ENCODE measurements at places on chromosomes 12 and 14.

DNA sequence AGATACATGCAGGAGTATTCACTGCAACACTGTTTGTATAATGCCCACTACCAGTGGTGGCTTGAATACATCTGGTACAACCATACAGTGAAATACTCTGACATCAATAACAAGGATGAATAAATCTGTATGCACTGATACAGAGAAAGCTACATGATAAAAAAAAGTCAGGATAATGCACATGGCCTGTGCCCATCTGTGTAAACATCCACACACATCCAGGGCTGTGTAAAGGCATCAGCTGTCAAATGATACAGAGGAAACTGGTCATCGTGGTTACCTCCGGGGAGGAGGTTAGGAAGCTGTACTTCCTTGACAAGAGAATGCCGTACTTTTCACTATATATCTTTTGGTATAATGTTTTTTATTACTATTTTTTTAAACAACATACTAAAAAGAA, 176.6 kb downstream of the FOXN3 start:
- DNase-seq, result no peak

- DNase-seq, result no peak
Measured at GRCh38 chr14:53606203-53606602, 350.4 kb downstream of the BMP4 start.

- DNase-seq, result no peak
Measured at GRCh38 chr12:132115500-132115899, 28.6 kb downstream of the DDX51 start.

DNA sequence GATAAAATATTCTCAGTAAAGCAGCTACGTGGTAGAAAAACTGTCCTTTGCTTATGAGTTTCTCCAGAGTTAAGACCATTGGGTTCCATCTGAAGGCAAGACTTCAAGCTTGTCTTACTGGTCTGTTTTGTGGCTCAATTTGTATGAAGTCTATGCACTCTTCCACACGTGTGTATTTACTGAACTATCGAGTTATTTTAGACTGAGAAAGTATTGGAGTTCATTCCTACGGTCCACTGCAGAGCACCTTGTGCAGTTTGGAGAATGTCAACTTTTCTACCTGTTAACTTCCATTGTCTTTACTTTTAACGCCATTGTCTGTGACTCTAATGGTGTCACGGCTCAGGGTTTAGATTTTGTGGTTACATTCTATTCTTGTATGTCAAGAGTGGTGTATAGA, 3.7 kb downstream of the HIF1A start:
- no peak for DNase-seq

- DNase-seq, result no peak
Measured at GRCh38 chr14:95300697-95301526, 18.8 kb downstream of the CLMN start.

GRCh38 chr12:132143336-132144071, 615 bp downstream of the DDX51 start:
- DNase-seq, result no peak

DNA sequence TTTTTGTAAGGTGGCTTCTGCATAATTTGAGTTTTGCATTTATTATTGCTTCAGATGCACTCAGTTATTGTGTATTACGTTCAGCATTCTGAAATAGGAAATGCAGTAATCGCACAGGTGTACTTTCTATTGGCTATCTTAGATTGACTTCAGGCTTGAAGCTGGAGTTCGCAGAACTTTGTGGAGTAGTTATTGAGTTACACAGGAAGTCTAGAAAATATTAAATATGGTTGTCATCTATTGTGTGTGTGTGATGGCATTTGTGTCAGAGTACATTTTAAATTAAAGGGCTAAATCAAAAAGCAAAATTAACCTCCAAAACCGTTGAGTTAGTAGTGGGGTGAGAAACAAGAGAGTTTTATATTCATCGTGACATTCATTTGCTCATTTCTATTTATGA, 2.7 kb downstream of the ARID2 start:
- peak; percentile 44 for DNase-seq

DNA sequence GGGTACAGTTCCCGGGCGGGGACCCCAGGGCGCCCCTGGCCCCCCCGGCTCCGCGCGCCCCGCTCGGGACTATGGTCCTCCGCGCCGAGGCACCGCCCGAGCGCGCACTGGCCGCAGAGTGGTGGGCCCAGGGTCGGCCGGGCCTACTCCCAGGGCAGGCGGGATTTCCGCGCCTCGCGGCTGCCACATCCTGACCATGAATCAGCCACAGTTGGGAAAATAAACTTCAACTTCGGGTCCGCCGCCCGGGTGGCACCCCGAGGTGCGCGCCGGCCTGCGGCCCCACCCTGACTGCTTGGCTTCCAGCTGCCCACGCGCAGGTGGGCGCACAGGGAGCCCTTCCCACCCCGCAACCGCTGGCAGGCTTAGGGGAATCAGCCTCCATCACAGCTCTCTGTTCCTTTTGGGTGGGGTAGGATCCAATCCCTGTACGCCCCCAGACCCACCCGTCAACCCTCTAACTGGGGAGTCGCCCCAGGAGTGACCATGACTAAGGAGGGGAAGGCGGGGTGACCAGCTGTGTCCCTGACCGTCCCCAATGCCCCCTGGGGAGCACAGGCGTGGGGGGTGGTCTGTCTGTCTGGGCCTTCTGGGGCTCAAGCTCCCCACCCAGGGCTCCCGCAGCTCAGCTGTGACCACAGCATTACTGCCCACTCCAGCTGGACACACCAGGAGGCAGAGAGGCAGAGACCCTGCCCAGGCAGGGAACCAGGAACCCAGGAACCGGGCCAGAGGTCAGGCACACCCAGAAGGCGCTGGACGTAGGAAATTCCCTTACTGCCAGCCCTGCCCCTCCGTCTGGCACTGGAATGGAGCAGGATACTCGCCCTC, 678 bp downstream of the INF2 start:
- DNase-seq, result no peak

DNA sequence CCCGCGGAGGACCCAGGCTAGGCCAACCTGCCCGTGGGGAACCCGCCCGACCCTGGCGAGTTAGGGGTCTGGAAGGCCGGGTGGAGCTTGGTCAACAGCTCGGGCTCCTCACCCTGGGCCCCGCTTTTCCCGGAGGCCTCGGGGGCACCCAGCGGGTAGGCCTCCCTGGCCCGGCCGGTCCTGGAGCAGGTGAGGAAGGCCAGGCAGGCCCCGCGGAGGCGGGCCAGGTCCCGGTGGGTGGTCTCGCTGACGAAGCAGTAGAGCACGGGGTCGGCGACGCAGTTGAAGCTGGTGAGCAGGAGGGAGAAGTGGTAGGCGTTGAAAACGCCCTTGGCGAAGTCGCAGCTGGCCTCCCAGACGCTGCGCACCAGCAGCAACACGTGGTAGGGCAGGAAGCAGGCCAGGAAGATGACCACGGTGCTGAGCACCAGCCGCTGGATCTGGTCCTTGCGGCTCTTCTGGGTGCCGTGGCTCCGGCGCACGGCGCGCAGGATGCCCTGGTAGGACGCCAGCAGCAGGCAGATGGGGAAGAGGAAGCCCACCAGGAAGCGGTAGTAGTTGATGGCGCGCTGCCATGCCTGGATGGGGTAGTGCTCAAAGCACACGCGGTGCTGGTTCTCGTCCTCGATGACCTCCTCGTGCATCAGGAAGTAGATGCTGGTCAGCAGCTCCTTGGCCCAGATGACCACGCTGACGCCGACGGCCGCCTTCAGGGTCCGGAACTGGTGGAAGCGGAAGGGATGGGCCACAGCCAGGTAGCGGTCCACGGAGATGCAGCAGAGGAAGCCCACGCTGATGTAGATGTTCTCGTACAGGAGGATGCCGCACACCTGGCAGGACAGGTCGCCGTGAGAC, 10.3 kb downstream of the GPR68 start:
- DNase-seq, result no peak

Measured in activated CD4-positive, alpha-beta T cell treated with anti-CD3 and anti-CD28 coated beads, Interleukin-2, Interleukin-4, amounts not matched to agents 100 ng/mL and 50 ng/mL, durations not matched to agents 16 hours and 8 hours (primary cell).